ENCODE measurements at places on chromosomes 11 and 22. TPM values are rescaled to one million over a fixed set of nuclear protein-coding genes. Genes with fewer than 3 reads are reported as not detected.

- H3K36me3 ChIP-seq = no peaks in the 10 kb centered on the region
- DNase-seq = no peak
- no peaks in the 10 kb centered on the region for H3K4me1 ChIP-seq
- H3K27me3 ChIP-seq = no peaks in the 10 kb centered on the region
These were observed 15.8 kb upstream of the ZC3H12C start for GRCh38 chr11:110077346-110077745.

DNA sequence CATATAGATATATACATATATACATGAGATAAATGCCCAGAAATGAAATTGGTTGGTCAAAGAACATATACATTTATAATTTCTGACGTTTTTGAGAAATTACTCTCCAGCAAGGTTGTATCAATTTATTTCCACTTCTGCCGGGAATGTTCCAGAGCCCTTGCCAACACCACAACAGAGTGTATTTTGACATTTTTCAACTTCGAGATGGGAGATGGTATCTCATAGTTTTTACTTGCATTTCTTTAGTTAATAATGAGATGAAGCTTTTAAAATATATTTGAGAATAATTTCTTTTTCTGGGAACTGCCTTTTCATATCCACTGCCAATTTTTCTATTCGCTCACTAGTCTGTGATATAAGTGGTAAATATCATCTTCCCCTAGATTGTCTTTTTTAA is 19.3 kb upstream of the CLMP start:
- DNase-seq = no peak
- H3K36me3 ChIP-seq = no peaks in the 10 kb centered on the region
- no peaks in the 10 kb centered on the region for H3K27me3 ChIP-seq
- no peak overlapping the region for H3K27ac ChIP-seq
- no peaks in the 10 kb centered on the region for H3K4me1 ChIP-seq
- H3K4me3 ChIP-seq = no peak overlapping the region

- no peak for DNase-seq
- H3K4me1 ChIP-seq = no peaks in the 10 kb centered on the region
- no peak overlapping the region for H3K27ac ChIP-seq
- H3K36me3 ChIP-seq = no peaks in the 10 kb centered on the region
- H3K27me3 ChIP-seq = no peaks in the 10 kb centered on the region
These were observed 12.9 kb downstream of the OLFML1 start for GRCh38 chr11:7498193-7498592.

GRCh38 chr11:72755713-72756285 is 3.6 kb upstream of the ARAP1 start:
- DNase-seq = no peak
- no peaks in the 10 kb centered on the region for H3K27me3 ChIP-seq
- no peak overlapping the region for H3K4me3 ChIP-seq
- peaks cover 15% of the 10 kb centered on the region for H3K4me1 ChIP-seq
- H3K36me3 ChIP-seq = peaks cover 5% of the 10 kb centered on the region

GRCh38 chr11:43601511-43601910 is 79.0 kb upstream of the HSD17B12 start:
- no peak overlapping the region for H3K27ac ChIP-seq
- no peaks in the 10 kb centered on the region for H3K36me3 ChIP-seq
- no peaks in the 10 kb centered on the region for H3K27me3 ChIP-seq

DEUP1 gene
- total RNA-seq = not detected

DNA sequence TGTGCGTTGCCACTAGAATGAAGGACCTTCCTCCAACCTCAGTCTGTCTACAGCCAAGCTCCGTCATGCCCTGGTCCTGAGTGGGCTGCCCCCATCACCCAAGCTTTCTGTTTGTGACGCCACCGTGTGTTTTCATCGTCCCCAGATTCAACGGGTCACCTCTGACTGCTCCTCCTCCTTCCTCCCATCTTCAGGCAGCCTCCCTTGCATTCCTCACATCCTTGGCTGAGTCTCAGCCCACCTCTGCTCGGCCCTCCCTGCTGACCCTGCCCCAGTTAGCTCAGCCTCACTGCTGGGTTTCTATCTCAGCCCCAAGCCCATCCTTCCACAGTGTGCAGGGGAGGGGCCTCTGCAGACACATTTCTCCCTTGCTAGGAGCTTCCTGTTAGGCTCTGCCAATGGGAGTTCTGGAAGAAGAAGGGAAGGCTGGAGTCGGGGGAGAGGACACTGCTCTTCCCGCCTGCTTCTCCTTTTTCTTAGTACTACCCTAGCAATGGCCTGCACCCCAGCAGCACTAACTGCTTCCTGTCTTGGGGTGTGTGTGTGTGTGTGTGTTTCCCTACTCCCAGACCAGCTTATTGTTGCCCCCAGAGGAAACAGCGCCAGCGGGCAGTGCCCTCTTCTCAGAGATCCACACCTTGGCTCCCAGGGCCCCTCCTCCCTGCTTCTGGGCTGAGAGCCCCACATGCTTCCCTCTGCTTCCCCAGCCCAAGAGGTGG is 5.2 kb downstream of the IFT27 start:
- peaks cover 10% of the 10 kb centered on the region for H3K36me3 ChIP-seq
- DNase-seq = peak; percentile 53
- H3K27me3 ChIP-seq = no peaks in the 10 kb centered on the region
- no peak overlapping the region for H3K27ac ChIP-seq

DNA sequence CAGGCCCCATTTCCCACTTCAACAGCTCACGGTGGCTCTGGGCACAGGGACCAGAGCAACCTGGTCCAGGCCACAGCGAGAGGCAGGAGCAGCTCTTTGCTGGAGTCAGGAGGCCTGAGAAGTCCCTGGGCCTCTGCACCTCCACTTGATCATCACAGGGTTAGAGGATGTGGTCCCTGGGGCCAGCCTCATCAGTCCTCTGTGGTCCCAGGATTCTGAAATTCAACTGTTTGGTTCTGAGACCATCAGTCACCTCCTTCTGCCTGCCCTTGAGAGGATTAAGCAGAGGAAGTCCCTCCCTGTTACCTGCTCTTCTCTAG is 24.9 kb upstream of the CBX7 start:
- H3K4me3 ChIP-seq = no peak overlapping the region
- H3K27me3 ChIP-seq = no peaks in the 10 kb centered on the region
- H3K4me1 ChIP-seq = peaks cover 28% of the 10 kb centered on the region
- H3K36me3 ChIP-seq = no peaks in the 10 kb centered on the region
- no peak for DNase-seq
- H3K27ac ChIP-seq = peak overlapping the region; percentile 56

- no peaks in the 10 kb centered on the region for H3K27me3 ChIP-seq
- H3K36me3 ChIP-seq = no peaks in the 10 kb centered on the region
- DNase-seq = peak; percentile 54
- H3K4me1 ChIP-seq = no peaks in the 10 kb centered on the region
These were observed 15.7 kb downstream of the IFITM10 start for GRCh38 chr11:1734641-1735081.

- H3K4me1 ChIP-seq = no peaks in the 10 kb centered on the region
- H3K36me3 ChIP-seq = no peaks in the 10 kb centered on the region
- H3K27me3 ChIP-seq = no peaks in the 10 kb centered on the region
- no peak overlapping the region for H3K27ac ChIP-seq
These were observed 554.6 kb downstream of the OPCML start for GRCh38 chr11:132977746-132978145.

GDPD4 gene
- total RNA-seq = not detected

DNA sequence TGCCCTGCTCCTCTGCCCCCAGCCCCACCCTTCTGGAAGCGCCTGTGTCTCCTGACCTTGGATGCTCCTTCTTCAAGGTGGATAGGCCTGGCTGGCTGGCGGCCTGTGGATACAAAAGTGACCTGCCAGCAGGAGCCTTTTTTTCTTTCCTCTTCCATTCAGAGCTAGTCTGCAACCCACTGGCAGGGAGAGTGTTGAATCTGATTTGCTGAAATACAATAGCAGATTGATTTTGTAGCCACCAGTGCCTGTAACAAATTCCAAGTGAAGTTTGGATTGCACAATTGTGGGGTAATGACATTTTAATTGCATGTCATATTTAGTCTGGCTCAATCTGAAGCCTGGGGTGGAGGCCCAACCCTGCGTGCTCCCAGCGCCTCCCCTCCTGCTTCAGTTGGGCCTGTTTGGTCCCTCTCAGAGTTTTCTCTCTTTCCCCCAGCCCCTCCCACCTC is 97.2 kb downstream of the GRIK4 start:
- no peak overlapping the region for H3K4me3 ChIP-seq
- H3K27ac ChIP-seq = no peak overlapping the region
- H3K36me3 ChIP-seq = no peaks in the 10 kb centered on the region
- no peaks in the 10 kb centered on the region for H3K27me3 ChIP-seq
- DNase-seq = no peak
- no peaks in the 10 kb centered on the region for H3K4me1 ChIP-seq

- H3K36me3 ChIP-seq = no peaks in the 10 kb centered on the region
- H3K27ac ChIP-seq = no peak overlapping the region
- DNase-seq = no peak
- no peak overlapping the region for H3K4me3 ChIP-seq
- no peaks in the 10 kb centered on the region for H3K27me3 ChIP-seq
These were observed 6.0 kb upstream of the CARD10 start for GRCh38 chr22:37525073-37525745.

YAP1 gene
- total RNA-seq = 516 TPM

- no peaks in the 10 kb centered on the region for H3K36me3 ChIP-seq
- DNase-seq = no peak
- no peak overlapping the region for H3K4me3 ChIP-seq
- H3K4me1 ChIP-seq = peaks cover 11% of the 10 kb centered on the region
These were observed 40.4 kb downstream of the ETS1 start for GRCh38 chr11:128546916-128547315.

DNA sequence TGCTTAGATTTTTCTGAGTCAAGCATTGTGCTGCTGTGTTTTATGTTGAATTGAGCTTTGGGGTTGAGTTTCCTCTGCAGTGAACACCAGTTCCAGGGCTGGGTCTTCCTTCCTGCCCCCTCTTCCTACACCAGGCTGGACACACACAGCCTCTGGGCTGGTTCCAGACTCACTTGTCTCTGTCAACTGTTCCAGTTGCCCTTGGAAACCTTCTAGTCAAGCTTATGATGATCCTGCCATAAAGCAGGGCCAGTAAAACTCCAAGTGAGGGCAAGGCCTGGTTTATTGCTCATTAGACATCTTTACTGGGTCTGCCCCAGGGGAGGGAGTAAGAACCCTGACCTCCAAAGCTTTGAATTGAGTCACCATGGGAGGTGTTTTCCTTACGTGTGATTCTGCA is 61.1 kb downstream of the KIAA1671 start:
- no peak for DNase-seq
- H3K4me3 ChIP-seq = no peak overlapping the region
- no peaks in the 10 kb centered on the region for H3K36me3 ChIP-seq
- no peak overlapping the region for H3K27ac ChIP-seq
- no peaks in the 10 kb centered on the region for H3K27me3 ChIP-seq
- H3K4me1 ChIP-seq = no peaks in the 10 kb centered on the region

- peaks cover 26% of the 10 kb centered on the region for H3K4me1 ChIP-seq
- H3K36me3 ChIP-seq = peaks cover 70% of the 10 kb centered on the region
- no peak overlapping the region for H3K4me3 ChIP-seq
- H3K27ac ChIP-seq = peak overlapping the region; percentile 72
- peak; percentile 63 for DNase-seq
- no peaks in the 10 kb centered on the region for H3K27me3 ChIP-seq
These were observed 61.9 kb downstream of the MED15 start for GRCh38 chr22:20569059-20570058.

DNA sequence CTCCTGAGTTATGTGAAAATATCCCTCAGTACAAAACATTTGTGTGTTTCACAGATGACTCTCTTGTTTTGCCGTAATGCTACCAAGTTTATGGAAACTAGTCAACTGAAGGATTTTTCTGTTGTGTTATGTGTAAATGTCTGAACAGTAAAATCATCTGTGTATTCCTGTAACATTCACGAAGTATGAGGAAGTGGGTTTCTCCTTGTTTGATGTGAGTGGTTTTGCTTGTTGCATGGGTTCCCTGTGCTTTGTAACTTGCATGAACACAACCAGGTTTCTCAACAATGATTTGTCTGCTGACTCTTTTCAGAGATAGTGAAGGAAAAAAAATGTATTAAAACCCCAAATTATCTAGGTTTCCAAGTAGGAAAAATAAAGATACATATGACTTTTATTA is 138.1 kb downstream of the PGR start:
- no peak overlapping the region for H3K4me3 ChIP-seq
- H3K4me1 ChIP-seq = no peaks in the 10 kb centered on the region
- H3K36me3 ChIP-seq = no peaks in the 10 kb centered on the region
- peak overlapping the region; percentile 31 for H3K27ac ChIP-seq
- H3K27me3 ChIP-seq = no peaks in the 10 kb centered on the region
- DNase-seq = no peak

DNA sequence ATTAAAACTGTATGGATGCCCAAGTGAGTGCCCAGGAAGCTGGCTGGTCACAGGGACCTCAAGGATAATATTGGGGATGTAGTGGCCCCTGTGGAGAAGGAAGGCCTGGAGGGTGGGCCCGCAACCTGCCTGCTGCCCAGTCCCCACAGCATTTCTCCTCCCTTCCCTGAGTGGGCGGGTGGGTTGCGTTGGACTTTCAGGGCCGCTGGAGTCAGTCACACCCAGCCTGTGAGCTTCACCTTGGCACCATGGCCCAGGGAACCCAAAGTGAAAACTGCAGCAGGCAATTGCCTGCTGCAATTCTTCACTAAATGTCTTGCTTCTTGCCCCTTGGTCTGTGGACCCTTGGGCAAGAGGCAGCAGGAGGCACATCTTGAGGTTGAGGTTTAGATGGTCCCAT is 4.7 kb downstream of the GNAZ start:
- H3K4me3 ChIP-seq = no peak overlapping the region
- no peak overlapping the region for H3K27ac ChIP-seq
- no peak for DNase-seq
- H3K4me1 ChIP-seq = peaks cover 5% of the 10 kb centered on the region
- no peaks in the 10 kb centered on the region for H3K36me3 ChIP-seq

AIFM3 gene
- not detected for total RNA-seq

RFPL2 gene
- not detected for total RNA-seq

DNA sequence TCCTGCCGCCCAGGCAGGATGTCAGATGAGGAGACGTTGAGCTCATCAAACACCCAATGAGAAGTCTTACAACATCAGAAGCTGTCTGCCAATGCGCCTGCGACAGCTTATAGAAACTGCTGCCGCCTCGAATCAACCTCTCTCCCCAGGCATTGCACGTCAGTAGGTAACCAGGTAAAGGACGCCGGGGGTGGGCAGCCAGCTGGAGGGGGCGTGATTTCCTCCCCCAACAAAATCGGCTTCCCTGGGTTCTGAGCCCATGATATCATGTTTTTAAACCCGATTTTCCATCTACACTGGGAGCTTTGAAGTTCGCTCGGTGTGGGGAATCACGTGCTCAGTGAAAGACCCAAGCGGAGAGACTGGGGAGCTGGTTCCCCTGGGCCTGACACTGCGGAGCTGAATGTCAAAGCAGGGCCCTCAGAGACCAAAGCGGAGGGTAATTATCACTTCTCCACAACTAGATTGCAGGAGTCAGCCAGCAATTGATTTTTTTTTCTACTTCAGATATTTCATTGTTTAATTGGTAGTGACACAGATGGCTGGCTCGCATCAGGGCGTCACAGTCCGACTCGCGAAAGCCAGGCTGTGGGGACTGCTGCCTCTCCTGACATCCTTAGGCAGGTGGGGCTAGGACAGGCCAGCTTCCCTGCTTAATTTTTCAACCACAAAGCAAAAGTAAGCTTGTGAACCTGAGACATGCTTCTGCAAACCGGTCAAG is 15.4 kb downstream of the FAM83F start:
- H3K27ac ChIP-seq = no peak overlapping the region
- H3K27me3 ChIP-seq = no peaks in the 10 kb centered on the region
- H3K4me1 ChIP-seq = no peaks in the 10 kb centered on the region
- H3K4me3 ChIP-seq = no peak overlapping the region
- no peak for DNase-seq

All from ascending aorta (tissue), 2 donors.